ENCODE measurements at places on chromosomes 5 and 9.

- no peak for DNase-seq
Observed at GRCh38 chr5:133328800-133329199, 277.0 kb downstream of the HSPA4 start.

DNA sequence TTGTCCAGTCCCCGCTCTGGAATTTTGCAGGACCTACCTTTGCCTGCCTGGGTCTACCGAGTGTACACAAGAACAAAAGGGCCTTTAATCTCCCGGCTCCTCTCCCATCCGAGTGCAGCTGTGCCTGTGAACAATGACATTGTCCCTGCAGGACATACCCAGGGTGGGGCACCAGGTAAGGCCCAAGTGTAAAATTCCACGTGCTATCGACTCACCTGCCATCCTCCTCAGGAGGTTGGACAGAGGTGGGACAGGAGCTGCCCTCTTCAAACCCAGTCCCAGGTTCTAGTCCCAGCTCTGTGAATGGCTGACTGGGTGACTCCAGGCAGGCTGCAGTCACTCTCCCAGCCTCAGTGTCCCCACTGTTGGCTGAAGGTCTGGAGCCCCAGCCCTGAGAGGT, 159.6 kb upstream of the ALDH1B1 start:
- no peak for DNase-seq

DNA sequence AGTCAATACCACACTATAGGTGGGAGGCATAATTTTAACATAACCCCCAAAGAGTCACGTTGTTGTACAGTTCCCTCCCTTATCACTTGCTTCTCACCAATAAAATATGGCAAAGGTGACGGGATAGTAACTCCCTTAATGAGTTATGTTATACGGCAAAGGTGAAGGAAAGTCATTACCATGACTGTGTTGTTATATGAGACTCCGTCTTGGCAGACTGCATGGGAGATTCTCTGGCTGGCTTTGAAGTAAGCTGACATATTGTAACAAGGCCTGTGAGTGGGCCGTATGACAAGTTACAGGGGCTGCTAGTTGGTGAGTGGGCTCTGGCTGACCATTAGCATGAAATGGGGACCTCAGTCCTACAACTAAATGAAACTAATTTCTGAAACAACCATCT, 366.4 kb upstream of the FTMT start:
- DNase-seq, result no peak

DNA sequence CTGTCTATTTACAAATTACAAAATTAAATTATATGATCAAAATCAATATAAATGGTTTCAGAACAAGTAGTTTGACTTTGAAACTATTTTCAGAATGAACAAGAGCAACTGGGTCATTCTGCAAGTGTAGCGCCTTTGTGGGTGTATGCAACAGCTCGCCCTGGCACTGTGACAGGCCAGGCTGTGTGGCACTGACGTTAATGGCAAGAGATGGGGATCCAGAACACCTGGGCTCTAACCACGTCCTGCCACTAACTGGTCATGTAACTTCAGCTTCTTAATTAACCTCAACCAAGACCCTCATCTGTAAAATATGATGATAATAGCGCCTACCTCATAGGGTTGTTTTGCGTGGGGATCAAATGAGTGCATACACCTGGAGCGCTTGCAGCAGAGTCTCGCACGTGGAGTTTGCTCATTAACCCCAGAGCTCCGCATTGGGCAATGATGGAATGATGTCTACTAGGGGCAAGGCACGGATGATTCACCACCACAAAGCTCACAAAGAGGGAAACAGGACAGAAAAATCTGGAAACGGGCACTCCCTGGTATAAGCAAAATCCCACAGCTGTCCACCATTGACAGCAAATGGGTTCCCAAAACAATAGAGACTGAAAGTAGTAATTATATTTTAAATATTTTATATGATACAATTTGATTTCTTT, 639.4 kb downstream of the SEMA5A start:
- peak; percentile 97 for DNase-seq

DNA sequence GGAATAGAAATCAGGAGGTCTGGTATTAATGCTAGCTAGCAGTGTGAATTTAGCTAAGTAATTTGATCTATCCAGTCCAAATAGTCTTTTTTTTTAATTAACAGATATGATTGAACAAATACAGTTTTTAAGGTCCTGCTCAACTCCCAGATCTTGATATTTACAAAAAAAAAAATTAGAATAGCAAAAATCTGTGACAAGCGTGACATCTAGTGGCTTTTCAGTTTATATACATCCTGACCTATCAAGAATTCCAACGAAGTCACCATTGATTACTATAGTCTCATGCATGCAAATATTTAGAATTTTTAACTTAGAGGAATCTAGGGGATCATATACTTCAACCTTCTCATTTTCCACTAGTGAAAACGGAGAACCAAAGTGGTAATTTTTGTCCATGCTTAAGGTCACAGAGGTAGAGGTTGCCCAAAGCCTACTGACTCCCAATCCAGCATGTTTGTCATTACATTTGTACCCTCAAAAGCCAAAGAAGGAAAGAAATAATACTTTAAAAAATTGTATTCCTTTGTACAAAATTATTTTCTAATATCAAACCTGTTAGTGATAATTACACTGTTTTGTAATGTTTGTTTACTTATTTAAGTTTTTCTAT, 17.6 kb upstream of the TARS1 start:
- DNase-seq, result no peak

- no peak for DNase-seq
Observed at GRCh38 chr5:618450-618849, 6.3 kb downstream of the CEP72 start.

DNA sequence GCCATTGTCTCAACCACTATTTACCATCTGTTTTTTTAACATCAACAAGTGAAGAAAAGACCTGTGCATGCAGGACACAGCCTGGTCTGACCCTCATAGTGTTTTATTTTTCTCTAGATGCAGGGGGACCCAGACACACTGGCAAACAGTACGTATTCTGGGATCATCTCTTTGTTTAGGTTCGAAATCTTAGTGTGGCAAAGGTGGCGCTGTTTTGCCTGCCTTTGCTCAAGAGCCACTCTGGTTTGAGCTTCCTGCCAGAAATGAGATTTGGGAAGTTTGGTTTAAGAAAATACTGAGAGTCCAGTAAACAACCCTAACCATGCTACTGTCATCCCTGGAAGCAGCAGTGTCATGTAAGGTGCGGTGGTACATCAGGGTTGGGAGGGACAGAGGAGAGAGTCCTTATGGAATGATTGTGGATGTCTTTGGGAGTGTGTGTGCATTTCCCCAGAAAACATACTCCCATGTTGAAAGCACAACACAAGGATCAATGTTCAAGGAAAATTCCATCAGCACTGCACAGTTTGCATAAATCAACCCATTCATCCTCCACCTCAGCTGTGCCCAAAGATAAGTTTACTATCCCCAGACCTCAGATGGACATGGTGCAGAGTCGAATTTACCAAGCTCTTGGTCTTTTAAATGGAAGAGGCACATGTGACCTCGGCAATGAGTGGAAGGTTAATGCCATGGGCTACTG, 34.0 kb upstream of the FLT4 start:
- no peak for DNase-seq

GRCh38 chr9:109718861-109719260, 61.1 kb upstream of the PALM2AKAP2 start:
- DNase-seq, result no peak

GRCh38 chr5:39697881-39698280, 273.1 kb upstream of the DAB2 start:
- no peak for DNase-seq

DNA sequence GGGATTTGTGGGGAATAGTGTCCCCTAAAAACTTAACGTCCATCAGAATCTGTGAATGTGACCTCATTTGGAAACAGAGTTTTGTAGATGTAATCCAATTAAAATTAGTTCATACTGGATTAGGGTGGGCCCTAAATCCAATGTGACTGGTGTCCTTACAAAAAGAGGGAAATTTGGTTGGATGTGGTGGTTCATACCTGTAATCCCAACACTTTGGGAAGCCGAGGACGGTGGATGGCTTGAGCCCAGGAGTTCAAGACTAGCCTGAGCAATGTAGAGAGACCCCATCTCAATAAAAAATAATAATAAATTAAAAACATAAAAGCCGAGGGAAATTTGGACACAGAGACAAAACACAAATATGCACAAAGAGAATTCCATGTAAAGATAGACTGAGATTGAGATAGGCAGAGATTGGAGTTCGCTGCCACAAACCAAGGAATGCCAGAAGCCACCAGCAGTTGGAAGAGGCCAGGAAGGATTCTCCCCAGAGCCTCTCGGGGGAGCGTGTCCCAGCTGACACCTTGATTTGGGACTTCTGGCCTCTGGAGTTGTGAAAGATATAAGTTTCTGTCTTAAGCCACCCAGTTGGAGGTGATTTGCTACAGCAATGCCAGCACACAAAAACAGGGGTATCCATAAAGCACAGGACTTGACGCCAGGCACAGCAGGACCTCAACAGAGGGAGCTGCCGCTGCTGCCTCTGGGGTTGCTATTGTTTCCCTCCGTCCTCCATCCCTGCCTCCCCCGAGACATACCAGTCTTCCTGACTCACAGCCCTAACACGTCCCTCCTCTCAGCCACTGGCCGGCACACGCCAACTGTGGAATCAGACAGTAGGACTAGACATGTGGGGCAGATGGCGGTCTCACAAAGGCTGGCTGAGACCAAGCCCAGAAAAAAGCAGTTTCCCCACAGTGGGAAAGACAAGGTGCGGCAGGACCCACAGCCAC, 73.8 kb upstream of the IL17B start:
- peak; percentile 90 for DNase-seq

- DNase-seq, result peak; percentile 32
Observed at GRCh38 chr9:38088006-38088925, 19.2 kb upstream of the SHB start.

DNA sequence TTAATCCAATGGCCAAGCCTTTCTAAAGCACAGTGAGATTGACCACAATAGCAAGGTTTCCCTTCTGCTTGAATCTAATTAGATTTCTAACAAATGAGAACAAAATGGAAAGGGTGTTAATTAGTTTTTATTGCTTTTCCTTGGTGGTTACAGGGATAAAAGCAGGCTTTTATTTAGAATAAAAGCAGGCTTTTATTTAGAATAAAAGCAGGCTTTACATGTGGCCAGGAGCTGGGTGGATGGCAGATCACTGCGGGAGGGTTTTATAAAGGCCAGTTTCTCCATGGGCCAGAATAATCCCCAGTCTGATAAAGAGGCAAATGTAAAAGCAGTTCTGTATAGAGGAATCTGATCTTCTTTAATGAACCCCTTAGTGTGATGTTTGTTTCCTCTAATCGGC, 470.2 kb downstream of the TMEM232 start:
- no peak for DNase-seq

DNA sequence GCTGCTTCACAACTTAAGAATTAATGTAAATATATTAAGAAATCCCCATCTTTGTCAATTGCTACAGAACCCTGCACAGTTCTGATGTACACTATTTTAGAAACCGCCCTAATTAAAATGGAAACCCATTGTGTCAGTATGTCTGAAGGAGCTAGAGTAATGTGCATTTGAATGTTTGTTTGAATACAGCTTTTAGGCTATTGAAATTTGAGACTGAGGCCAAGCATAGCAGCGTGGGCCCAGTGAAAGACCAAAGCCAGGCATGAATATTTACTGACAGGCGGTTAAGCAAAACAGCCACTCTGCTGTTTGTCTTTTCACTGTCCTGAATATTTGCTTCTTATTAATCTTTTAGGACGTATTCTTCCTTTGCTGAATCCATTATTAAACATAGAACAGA, 252.3 kb downstream of the IZUMO3 start:
- DNase-seq, result no peak

- DNase-seq, result no peak
Observed at GRCh38 chr5:128109138-128109537, 25.6 kb downstream of the SLC12A2 start.

DNA sequence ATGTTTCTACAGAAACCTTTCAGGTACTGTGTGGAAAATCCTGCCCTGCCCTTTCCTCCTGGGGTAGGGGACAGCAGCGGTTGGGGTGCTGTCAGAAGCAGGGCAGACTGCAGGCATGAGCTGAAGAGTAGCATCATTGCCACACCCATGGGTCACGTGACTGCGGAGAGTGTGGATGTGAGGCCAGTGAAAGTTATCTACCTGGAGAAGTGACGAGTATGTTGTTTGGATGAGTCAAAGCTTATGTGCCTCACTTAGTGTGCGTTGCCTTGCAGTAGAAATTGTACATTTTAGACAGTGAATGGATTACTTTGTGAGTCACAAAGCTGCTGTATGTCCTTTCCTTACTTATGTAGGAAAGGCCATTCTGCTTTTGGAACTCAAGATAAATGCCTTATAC, 21.7 kb upstream of the ACTBL2 start:
- peak; percentile 58 for DNase-seq

GRCh38 chr9:11546231-11546630, 933.4 kb upstream of the PTPRD start:
- DNase-seq, result no peak

- DNase-seq, result no peak
Observed at GRCh38 chr5:166382031-166382430, 1909.4 kb upstream of the WWC1 start.

DNA sequence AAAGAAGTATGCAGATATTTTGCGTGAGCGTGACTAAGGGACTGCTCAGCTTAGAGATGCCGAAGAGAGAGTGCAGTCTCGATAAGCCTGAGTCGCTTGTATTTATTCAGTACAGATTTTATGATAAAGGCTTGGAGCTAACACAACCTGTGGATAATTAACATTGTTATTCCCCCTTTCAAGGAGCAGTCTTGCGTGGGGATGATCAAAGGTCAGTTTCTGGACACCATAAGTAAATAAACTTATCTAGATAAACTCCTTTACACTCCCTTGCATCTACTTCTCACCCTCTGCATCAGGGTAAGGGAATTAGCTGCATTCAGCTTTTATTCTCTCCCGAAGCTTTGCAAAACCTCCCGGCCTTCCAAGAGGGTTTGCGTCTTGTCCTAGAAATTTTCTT, 357.8 kb upstream of the ST8SIA4 start:
- no peak for DNase-seq

DNA sequence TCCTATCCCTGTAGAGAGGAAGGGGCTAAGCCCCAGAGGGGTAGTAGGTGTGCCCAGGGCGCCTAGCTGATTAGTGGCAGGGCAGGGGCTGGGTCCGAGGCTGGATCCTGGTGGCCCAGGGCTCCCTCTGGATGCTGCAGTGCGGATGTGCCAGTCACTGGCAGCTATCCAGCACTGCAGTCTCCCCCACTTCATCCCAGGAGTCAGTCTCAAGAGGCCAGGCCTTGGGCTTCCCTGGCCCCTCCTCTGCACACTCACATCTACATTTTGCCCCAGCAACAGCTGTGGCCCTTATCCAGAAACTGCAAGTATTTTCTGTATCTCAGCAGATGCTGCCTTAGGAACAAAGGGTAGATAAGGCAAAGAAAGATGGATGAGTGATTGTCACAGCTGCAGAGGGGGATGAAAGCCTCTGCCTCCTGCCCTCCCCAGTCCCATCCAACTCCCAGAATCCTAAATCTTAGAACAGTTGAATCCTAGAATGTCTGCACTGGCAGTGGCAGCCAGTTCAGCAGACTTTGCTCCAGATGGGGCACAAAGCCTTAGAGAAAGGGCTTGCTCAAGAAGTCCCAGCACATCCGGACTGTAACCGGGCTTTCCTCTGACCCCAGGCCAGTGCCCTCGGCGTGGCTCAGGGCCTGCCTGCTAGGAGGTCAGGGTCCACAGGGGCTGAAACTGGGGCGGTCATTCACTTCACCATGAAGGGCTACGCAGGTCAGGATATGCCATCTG, 1.6 kb downstream of the ANXA6 start:
- no peak for DNase-seq

GRCh38 chr5:76838481-76839261, 11.1 kb upstream of the S100Z start:
- no peak for DNase-seq

Data from mammary epithelial cell (primary cell).